ENCODE measurements at places on chromosomes 12 and 14.

- DNase-seq, result peak; percentile 59
Observed at GRCh38 chr12:124248941-124249825, 45.7 kb upstream of the RFLNA start.

DNA sequence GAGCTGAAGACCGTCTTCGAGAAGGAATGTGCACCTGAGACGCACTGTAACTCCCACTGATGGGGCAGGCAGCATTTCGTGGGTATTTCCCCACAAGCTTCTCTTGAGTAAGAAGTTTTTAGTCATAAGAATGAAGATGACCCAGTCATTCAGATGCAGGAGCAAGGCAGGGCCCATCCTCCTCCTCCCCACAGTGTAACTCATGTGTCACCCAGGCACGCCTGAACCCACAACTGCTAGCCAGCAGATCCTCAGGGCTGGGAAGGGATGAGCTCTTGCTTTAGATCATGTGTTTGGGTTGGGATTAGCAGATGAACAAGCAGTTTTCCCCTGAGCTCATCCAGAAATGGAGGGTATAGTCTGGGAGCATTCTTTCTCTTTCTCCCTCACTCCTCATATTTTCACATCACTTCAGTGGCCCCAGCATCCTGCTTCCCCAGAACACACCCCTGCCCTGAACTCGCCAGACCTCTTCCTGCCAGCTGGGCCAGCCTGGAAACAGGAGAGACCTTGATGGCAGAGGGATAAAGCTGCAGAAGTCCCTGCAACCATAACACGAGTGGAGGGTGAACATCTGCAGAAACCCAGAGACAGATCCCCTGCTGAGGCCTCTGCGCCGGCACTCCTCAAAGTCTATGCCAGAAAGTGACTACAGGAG lies 73.3 kb downstream of the B4GALNT3 start:
- no peak for DNase-seq

DNA sequence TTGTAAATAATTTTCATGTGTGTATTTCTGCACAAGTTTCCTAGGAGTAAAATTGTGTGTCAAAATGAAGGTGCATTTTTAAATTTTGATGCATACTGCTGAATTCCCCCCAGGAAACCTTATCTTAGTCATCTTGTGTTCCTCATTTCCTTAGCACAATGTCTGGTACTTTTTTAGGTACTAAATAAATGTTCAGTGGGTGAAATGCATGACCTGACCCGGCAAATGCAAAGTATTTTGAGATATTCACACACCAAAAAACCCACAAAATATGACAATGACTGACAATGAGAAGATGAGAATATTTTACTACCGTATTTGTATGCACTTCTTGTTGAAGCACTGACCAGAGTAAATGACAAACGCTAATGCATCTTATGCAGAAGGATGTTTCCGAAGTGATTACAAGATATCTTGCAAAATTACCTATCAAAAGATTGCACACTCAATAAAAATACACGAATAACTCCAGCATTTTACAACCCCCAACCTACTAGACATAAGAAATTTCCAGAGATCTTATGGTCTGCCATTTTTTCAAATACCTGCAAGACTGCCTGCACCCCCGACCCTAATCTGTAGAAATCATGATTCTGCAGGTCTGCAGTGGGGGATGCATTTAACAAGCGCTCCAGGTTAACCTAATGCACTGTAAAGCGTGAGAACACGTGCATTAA lies 895 bp upstream of the PRKAB1 start:
- no peak for DNase-seq

GRCh38 chr14:75258079-75258802 lies 20.4 kb upstream of the FOS start:
- DNase-seq, result no peak

- no peak for DNase-seq
Observed at GRCh38 chr12:128513831-128514230, 246.9 kb downstream of the TMEM132C start.

DNA sequence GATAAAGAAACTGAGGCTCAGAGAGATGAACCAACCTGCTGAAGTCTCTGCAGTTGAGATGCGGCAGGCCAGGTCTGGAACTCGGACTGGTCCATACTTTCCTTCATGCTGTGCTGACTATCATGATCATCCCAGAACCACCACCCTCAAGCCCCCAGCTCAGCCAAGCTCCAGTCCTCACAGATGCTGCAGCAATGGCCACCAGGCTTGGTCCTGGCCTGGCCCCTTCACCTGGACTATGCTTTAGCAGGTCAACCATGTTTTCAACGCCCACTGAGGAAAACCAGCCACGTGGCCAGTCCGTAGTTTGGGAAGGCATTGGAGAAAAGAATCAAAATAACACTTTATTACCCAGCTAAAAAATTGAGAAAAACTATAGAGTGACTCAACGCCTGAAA lies 1.4 kb downstream of the GPR68 start:
- DNase-seq, result no peak

DNA sequence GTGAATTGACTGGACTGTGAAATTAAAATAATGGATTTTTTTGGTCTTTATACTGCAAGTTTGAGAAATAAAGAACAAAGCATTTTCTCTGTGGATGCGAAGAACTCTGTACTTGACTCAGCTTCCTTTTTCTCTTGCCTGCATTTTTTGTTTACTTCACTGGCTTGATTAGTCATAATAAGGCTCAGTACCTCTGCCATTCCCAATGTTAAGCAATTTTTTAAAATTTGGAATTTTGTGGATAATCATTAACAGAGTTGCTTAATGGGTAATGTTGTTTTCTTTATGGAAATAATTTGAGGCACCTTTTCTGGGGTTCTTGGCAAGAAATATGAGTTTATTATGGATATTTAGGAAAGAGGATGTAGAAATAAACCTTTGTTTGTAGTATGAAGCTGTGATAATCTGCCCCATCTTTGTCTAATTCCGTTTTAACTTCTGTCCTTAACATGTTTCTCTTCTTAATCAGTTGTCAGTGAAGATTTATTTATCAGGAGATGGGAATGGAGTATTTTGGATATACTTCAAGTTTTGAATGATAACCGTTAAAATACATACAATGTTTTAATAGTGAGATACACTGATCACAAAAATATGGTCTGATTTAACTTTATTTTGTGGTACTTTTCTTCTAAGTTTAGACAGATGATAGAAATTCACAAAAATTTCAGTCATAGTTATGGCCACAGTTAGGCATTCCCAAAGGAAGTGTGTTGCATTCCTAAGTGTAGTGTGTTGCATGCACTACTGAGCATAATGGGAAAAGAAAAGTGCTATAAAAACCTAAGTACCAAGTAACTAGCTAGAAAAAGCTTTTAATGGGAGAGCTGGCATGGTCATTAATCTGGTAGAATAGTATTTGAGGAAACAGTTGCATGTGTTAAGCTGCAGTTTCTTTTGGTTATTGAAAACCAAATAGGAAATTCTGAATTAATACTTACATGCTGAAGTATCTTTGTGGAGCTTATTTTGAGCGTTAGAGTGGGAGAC lies 27.7 kb downstream of the WNK1 start:
- DNase-seq, result no peak
